ENCODE measurements at places on chromosomes 16 and 17. TPM values are rescaled to one million over a fixed set of nuclear protein-coding genes. Genes with fewer than 3 reads are reported as not detected.

The IRX5 gene
- total RNA-seq = 1.6 TPM

- no peak for DNase-seq
Measured at GRCh38 chr16:65098916-65099315, 22.9 kb downstream of the CDH11 start.

DNA sequence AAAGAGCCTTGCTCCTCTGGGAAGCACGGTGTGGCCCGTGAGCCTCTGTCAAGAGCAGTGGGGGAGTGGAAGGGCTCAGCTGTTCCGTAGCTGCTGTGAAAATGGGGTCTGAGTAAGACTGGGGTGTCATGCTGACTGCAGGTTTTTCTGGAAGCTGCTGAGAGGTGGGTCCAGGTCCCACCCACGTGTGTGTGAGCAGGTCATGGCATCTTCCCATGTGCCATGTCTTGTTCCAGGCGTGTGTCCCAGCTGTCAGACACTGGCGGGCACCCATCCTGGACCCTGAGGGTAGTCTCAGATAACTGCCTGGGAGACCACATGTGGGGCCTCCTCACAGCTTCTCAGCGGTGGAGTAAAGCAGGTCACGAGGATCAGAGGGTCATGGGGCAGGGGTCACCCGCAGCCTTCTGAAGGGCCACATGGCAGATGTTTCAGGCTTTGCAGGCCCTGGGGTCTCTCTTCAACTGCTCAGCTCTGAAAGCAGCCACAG, 92.9 kb downstream of the NPIPB11 start:
- no peak for DNase-seq

The MEOX1 gene
- total RNA-seq = 2.6 TPM

DNA sequence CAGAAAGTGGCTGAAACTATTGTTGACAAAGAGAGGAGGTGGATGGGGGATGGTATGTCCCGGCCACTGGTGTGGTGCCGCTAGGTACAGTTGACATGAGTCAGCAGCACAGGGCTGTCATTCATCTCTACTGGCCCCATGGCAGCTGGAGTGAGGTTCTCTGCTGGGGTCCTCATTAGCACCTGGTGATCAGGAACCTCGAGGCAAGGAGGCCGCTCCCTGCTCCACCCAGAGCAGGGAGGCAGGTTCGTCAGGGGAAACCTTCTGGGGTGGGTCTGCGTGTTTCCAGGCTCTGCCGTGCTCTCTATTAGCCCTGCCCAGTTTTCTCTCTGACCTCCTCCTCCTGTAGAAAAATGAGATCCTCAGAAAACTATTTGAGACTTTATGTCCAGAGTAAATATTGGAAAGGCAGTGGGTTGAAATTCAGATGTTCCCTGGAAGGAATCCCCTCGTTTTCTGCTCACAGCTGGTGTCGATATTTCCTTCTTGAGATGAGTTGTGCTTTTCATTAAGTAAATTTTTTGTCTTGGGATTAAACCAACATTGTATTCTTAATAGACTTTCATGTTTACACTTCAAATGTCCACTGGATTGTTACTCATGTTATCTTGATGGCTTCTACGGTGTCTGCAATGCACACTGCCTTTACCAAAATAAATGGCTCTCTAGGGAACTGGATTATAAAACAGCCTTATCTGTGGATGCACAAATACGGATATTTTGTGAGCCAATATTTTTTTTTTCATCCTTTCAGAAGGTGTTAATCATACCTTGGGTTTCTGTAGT, 7.1 kb downstream of the NTN1 start:
- DNase-seq = no peak

DNA sequence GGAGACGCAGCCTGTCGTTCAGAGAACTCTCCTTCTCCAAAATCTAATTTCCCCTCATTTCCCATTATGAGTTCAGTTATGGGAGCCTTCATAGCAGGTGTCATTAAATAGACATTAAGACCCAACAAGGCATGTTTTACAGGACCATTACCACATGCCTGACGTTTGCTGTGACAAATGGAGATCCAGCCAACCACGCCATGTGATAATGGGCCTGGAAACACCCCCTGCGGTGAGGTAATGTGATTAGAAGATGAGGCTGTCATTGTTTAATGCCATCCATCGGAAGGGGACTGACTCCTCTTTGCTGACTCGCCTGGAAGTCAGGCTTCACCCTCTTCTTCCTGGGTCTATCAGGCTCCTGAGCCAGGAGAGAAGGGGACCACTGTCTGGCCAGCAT, 76.9 kb downstream of the WSCD1 start:
- no peak for DNase-seq

DNA sequence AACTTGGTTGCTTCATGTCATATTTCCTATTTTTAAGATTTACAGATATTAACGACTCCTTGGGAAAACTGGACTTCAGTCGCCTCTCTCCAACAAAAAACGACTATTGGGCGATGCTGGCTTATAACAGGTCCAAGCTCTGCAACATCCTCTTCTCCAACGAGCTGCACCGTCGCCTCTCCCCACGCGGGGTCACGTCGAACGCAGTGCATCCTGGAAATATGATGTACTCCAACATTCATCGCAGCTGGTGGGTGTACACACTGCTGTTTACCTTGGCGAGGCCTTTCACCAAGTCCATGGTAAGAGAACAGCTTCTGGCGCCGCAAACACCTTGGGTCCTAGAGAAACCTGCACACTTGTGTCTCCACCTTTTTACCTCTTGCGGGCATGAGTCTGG, 333.0 kb downstream of the WWOX start:
- DNase-seq = no peak

The AOC2 gene
- 3.7 TPM for total RNA-seq

DNA sequence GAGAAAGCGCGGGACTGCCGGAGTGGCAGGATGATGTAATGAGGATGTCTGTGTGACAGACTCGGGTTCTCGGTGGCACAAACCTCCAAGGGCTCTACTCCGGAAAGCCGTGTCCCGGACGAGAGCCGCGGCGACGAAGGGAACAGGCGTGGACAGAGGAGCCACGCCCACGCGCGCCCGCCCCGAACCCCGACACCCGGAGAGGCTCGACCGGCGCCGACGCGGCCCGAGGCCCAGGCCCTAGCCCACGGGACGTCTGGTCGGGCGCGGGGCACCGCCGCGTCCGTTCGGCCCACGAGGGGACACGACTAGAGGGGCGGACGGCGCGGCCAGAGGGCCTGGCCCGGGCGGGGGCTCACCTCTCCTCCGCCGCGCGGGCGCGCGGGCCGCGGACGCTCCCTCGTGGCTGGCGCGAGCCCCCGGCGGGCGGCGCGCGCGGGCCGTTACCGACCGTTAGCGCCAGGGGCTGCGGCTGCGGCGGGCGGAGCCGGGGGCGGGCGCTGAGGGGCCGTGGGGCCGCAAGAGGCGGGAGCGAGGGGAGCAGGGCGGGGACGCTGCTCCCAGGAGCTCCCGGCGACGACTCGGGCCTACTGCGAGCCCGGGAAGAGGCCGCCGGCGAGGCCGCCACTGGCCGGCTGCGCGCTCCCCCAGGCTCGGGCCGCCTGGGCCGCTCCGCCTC, 2.1 kb upstream of the IRX5 start:
- no peak for DNase-seq

The SRL gene
- total RNA-seq = not detected

DNA sequence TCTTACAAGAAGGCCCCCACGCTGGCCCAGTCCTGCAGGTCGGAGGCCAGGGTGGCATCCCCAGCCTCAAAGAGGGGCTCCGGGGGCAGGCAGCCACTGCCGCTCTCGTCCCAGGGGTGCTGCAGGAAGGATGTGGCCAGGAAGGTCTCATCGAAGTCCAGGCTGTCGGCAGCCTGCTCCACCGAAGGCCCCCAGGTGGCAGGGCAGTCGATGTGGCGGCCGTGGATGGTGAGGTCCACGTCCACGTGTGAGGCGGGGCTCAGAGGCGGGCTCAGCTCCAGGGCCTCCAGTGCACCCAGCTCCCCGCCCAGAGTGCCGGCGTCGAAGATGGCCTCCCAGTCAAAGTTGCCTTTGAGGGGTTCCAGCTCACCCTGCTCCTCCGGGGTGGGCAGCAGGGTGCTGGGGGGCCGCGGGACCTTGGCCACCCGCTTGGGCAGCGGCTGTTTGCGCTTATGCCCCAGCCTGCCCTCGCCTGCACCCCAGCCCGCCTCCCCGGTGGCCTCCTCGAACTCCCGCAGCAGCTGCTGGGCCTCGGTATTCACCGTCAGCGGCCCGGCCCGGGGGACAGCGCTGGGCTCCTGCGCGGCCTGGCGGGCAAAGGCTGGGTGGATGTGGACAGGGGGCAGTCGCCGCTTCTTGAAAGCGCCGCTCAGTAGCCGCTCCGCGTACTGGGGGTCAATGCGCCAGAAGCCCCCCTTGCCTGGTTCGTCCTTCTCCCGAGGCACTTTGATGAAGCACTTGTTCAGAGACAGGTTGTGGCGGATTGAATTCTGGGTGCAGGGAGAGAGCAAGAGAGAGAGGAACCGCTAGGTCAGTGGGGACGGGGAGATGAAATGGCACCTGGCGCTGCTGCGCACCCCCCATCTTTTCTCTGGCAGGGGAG, 3.5 kb downstream of the FOXJ1 start:
- no peak for DNase-seq

DNA sequence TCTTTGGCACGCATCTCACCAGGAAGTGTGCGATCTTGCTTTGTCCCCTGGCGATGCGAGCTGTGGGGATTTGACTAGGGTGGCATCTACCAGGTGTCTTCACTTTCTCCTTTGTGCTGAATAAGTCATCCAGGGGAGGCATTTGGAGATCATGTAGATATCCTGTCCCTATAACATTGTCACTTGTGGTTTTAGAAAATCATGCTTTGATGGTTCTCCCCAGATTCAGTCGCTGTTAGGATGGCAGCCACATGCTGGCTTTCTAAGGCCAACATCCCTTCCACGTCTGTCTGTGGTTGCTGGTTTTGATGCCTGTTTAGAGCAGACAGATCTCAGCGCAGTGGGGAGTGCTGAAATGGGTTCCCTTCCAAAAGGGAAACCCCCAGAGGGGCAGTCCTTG, 2.5 kb downstream of the ADAD2 start:
- no peak for DNase-seq

GRCh38 chr17:75348386-75349012, 57.0 kb downstream of the GRB2 start:
- no peak for DNase-seq

The KRT33A gene
- total RNA-seq = not detected

DNA sequence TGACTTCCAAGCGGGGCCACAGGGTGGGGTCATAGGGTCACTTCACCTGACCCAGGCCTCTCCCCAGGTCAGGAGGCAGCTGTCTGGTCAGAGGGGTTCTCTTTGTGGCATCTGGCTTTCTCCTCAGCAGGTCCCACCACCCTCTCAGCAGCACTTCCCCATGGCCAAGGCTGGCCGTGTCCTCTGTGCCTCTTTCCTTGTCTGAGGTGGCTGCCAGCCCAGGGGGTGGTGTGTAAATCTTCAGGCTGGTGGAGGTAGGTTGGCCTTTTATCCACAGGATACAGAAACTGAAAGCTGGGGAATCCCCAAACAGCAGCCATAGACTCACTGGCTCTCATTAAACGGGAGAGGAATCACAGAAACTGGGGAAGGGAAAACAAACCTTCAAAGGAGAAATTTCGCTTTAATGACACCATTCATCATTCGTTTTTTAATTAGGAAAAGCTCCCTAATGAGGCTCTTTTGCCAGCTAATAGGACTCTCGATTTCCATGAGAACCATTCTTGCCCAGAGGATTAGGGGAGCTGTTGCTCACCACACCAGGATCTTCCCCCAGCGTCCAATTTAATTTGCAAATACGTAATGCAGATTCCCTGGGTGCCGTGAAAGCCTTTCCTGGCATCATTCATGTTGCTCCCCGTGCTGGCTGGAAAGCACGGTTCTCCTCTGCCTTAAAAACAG, 18.0 kb downstream of the C17orf75 start:
- no peak for DNase-seq

DNA sequence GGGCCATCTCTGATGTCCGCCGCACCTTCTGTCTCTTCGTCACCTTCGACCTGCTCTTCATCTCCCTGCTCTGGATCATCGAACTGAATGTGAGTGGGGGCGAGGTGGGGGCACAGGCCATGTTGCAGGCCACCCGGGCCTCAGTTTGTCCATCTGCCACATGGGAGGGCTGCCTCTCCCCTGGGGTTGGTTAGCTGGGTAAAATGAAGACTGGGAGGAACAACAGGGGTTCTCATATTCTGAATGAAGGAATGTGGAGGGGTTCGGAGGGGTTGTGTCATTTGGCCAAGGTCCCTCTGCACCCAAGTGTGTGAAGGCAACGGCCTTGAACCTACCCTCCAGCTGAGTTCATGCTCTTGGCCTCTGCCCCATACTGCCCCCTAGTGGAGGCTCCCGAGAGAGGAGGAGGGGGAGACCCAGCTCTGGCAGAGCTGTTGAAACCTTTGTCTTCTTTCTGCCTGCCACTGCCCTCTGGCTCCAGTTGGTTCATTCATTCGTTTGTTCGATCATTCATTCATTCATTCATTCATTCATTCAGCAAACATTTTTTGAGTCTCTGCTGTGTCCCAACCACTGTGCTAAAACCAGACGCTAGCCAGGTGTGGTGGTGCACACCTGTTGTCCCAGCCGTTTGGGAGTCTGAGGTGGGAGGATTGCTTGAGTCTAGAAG, 11.4 kb upstream of the TCAP start:
- DNase-seq = no peak

The GSG1L gene
- total RNA-seq = not detected

DNA sequence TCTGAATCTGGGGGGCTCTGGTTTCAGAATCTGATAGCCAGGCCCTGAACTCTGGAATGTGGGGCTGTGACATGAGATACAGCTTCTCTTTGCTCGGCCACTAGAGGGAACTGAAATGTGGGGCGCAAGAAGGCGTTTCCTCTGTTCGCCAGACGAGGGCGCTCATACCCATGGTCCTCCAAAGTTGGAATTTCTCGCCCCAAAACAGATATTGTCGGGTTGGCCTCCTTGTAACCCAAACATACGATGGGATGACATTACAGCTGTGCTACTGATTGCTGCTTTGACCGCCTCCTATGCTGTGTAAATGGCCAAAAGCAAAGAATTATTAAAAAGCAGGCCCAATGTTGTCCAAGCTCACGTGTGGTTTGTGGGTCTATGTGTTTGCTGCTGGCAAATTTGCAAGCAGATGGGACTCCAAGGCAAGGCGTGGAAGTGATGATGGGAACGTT, 13.1 kb upstream of the MSI2 start:
- no peak for DNase-seq

The NOTUM gene
- total RNA-seq = not detected

The CPNE7 gene
- total RNA-seq = 11.5 TPM

The KCTD19 gene
- 0.21 TPM for total RNA-seq

DNA sequence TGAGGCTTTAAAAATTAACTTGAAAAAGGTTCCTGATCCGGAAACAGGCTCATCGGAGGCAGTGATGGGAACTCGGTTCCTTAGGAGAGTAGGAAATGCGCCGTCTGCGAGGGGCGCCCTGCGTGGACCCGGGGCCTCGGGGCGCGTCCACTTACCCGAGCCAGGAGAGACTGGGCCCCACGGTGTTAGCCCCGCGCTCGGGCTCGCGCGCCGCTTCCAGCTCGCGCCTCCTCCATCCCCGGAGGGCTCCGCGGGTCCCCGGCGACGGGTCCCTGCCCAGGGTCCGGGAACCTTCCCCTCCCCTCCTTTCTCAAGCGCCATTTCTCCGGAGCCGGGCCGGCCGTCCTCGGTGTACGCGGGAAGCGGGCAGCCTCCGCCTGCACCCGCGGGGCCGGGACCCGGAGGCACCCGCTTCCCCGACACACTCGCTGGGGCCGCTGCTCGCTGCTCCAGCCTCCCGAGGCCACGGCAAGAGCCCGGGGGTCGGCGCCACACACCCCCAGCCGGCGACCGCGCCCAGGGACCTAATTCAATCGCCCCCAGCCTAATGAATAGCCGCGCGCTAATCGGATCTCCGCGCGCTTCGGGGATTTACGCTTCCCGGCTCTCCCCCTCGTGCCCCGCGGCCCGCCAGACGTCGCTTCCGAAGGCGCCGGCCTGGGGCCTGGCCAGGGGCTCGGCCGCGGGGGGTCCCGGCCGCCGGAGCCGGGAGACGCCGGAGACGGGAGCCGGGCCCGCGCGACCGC, 2.2 kb upstream of the BAHCC1 start:
- no peak for DNase-seq

Measured in kidney epithelial cell (primary cell).